ENCODE measurements at places on chromosomes 13 and 19. TPM values are rescaled to one million over a fixed set of nuclear protein-coding genes. Genes with fewer than 3 reads are reported as not detected.

The PRR19 gene
- 0.65 TPM for total RNA-seq

The ZNF497 gene
- total RNA-seq = 2.4 TPM

The FXYD1 gene
- total RNA-seq = 280 TPM

The CYP4F2 gene
- total RNA-seq = 228 TPM

The LILRA1 gene
- 0.60 TPM for total RNA-seq

The OLFM4 gene
- 0.35 TPM for total RNA-seq

The ATP1A3 gene
- 0.10 TPM for total RNA-seq

The BRSK1 gene
- 0.55 TPM for total RNA-seq

The FBXO17 gene
- total RNA-seq = 64.3 TPM

The GNA15 gene
- total RNA-seq = 1.0 TPM

GRCh38 chr13:82011355-82011754 is 1670.4 kb upstream of the SPRY2 start:
- DNase-seq = no peak

GRCh38 chr19:39142630-39143029 is 17.0 kb downstream of the PAK4 start:
- no peak for DNase-seq

DNA sequence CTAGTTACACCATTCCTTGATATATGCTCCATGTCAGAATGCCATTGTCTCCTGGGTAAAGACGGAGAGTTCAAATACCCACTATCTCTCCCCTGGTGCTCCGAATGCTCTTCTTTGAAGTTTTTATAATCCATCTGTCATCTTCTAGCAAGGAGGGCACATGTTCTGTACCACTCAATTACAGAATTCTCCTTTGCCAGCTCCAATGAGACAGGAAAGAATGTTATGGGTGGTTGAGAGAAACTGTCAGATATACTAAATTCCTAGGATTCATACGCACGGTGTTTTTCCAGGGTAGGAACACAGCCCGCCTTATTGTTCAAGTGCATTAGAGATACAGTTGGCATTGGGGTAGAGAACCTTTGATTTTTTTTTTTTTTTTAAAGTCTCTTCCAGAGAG is 118.0 kb upstream of the ZNF536 start:
- no peak for DNase-seq

GRCh38 chr19:1171755-1172352 is 2.2 kb downstream of the SBNO2 start:
- DNase-seq = peak; percentile 47

- no peak for DNase-seq
Observed at GRCh38 chr13:77528834-77529500, 6.5 kb upstream of the SCEL start.

- no peak for DNase-seq
Observed at GRCh38 chr19:57078802-57079201, 41.0 kb upstream of the USP29 start.

DNA sequence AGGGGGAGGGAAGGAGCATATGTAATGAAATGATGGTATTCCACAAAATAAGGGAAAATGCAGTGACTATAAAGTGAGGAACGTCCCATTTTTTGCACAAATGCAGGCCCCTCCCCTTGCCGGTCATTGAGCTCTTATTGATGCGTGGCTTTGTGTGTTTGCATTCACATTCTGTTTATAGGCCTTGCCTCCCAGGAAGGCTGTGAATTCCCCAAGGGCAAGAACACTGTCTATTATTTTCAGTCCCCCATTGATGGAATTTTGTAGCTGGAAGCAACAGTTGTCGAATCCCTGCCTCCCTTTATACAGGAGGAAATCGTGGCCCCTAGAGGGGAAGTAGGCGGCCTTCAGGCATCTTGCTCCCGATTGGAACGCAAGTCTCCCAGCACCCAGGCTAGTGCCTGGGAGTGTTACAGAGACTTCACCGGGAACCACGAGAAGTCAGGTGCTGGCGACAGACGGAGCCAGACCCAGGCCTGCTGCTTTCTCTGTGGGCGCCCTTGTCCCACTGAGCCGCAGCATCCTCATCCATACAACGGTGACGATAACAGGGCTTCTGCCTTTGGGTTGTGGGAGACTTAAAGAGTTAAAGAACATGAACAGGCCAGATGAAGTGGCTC is 6.9 kb downstream of the SBSN start:
- DNase-seq = no peak

GRCh38 chr13:97192166-97192565 is 30.0 kb upstream of the MBNL2 start:
- no peak for DNase-seq

DNA sequence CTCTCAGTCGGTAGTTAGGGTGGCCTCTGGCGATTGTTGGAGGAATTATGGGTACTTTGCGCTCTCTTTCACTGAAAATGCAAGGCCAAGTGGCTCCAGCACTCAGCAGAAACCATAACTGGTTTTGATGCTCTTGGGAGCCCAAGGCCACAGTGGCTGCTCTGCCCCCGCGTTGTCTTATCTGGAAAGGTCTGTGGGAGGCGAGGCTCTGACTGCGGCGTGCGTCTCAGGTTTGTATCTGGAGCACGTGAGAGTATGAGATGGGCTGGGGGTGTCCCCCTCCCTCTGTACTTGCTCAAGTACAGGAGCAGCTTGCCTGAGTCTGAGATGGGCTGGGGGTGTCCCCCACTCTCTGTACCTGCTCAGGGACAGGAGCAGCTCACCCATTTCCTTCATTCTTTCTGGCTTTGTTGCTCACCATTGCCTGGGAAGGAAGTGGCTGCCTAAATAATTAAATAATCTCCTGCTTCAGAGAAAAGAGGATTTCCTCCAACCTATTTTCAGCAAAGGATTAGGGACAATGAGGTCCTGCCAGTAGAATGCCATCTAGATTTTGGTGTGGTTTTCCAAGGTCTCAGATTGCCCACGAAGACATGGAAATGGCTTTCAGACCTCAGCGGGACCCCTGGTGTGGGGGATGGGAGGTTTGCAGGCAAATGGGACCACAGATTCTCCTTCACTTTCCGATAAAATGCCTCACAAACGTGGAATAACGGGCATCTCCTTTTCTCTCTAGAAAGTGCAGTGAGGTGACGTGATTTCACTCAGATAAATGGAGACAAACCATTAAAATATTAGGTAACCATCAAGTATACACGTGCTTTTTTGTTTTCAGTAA is 14.7 kb downstream of the ATP11A start:
- no peak for DNase-seq

GRCh38 chr13:37766502-37766901 is 103.1 kb downstream of the TRPC4 start:
- no peak for DNase-seq

- no peak for DNase-seq
Observed at GRCh38 chr19:44841231-44841630, 4.9 kb upstream of the NECTIN2 start.

- DNase-seq = no peak
Observed at GRCh38 chr13:42538996-42539395, 35.0 kb upstream of the TNFSF11 start.

GRCh38 chr13:21758441-21758840 is 87.6 kb downstream of the FGF9 start:
- DNase-seq = no peak

GRCh38 chr13:94997126-94997525 is 284.8 kb upstream of the SOX21 start:
- no peak for DNase-seq

GRCh38 chr19:27676877-27677276 is 1536.1 kb downstream of the UQCRFS1 start:
- DNase-seq = no peak

DNA sequence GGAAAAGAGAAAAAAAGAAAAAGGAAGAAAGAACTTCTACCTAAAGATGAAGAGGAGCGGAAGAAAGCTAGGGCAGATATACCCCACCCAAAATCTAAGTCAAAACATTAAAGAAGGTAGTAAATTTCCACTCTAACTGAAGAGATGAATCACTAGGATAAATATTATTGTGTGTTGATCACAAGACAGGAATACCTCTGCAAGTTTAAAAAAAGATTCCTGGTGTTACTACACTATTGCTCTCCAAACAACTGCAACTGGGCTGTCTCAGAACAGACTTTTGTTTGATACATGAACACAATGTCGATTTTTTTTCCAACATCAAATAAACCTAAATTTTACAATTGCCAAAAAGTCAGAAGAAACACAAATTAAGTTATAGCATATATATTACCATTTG is 6.8 kb downstream of the HSPH1 start:
- DNase-seq = no peak

DNA sequence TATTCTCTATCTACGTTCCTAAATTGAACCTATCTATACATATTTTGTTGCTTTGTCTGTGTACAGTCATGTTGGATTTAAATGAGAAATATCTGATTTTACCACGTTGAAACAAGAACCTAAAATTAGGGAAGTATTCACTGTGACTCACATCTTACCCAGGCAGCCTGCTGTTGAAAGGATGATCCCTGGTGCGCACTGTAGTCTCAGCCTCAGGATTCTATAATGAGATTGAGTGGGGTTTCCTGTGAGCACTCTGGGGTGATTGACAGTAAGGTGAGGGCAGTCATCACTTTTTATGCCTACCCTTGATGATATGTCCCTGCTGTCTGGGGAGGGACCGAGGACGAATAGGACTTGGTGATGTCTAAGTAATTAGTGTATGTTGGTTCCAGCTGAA is 35.4 kb downstream of the PCCA start:
- DNase-seq = no peak

DNA sequence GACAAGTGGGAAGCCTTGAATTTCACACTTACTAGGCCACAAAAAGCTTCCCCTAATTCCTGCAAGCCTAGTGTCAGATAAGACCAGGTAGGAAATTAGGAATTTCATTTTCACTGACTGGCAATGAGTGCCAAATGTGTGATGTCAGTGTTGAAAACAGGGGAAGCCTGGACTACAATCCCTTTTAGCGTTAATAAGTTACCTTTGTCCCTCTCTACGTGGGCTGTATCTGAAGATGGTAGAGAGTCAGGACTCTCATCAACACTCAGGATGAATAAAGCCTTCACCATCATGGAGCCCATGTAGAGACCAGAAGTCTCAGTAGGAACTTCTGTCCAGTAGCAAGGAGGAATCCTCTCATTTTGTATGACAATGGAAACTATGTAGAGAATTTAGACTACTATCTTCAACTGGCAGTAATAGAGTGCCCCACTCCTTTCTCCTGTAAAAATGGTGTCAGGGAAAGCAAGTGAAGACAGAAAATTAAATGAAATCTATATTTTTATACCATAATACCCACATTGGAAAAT is 324.1 kb upstream of the KLHL1 start:
- DNase-seq = no peak

DNA sequence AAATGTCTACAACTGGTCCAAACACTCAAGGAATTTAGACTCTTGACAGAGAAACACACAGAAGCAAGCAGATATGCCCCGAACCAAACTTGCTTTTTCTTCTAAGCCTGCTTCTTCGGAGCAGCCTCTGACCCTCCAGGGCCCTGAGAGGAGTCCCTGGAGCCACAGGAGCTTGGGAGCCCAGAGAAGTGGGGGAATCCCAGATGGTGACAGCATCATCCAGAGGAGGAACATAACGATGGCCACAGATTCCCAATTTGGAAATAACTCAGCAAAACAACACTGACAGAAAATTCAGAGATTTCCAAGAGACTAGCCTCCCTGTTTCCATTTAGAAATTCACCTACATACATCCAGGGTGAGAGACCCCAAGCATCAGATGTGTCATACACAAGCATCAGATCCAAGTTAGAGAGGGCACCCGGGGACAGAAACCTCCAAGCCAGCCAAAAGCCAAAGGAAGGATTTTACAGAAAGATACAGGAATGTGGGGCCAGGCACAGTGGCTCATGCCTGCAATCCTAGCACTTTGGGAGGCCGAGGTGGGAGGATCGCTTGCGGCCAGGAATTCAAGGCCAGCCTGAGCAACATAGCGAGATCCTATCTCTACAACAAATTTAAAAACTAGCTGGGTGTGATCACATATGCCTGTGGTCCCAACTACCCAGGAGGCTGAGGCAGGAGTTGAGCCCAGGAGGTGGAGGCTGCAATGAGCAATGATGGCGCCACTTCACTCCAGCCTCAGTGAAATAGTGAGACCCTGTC is 2.0 kb upstream of the PVR start:
- no peak for DNase-seq

GRCh38 chr13:74004109-74004508 is 130.1 kb downstream of the KLF12 start:
- DNase-seq = no peak

- no peak for DNase-seq
Observed at GRCh38 chr19:14809272-14810057, 25.5 kb downstream of the OR7A5 start.

- DNase-seq = peak; percentile 86
Observed at GRCh38 chr13:95642028-95642621, 2.4 kb downstream of the DZIP1 start.

DNA sequence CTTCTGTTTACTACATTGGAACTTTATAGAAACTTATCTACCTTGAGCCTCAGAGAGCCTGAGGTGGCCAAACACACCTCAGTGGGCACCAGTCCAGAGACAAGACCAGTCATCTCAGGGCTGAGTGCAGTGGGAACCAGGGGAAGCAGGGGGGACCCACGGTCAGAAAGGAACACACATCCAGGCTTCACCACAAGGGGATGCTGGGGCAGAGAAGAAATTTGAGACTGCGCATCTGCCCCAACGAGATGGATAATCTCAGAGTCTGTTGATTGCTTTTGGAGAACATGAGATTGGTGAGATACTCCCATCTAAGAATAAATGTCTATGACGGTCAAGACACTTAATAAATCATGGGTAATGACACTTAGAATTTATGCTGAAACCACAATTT is 98.7 kb downstream of the DOCK9 start:
- no peak for DNase-seq

DNA sequence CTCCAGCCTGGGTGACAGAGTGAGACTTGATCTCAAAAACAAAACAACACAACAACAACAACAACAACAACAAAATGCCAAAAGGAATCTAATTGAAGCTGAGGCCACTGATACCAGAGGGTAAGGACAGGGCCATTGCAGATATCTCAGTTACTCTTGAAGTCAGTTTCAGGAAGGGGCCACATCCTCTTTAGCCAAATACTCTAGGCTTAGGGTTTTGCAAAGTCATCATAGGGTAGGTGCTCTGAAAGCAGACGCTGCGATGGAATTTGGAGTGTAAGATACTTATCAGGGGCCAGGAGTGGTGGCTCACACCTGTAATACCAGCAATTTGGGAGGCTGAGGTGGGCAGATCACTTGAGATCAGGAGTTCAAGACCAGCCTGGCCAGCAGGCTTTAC is 46.6 kb upstream of the UBAC2 start:
- DNase-seq = no peak

DNA sequence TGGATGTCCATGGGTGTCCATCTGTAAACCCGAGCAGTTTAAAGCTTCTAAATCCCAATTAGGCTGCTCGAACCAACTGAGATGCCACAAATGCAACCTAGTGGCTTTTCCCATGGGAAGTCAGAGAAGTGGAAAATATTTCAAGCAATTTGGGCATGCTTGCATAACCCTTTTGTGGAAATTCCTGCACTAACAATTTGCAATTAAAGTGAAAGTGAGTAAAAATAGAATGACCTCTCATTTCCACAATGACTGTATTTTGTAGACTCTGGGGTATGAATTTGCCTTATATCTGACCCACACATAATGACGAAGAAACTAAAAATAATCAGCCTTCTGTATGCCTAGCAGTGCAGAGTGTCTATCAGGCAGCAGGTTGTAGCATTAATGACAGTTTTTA is 91.8 kb upstream of the TSC22D1 start:
- DNase-seq = no peak

All from left lobe of liver (tissue), 2 donors.